ENCODE measurements at places on chromosomes 5 and 9.

- no peak for DNase-seq
Measured at GRCh38 chr5:62432621-62433064, 20.1 kb downstream of the IPO11 start.

GRCh38 chr5:159353661-159354252 is 23.5 kb upstream of the IL12B start:
- DNase-seq, result no peak

- peak; percentile 83 for DNase-seq
Measured at GRCh38 chr9:129624168-129624759, 1.7 kb upstream of the NTMT1 start.

DNA sequence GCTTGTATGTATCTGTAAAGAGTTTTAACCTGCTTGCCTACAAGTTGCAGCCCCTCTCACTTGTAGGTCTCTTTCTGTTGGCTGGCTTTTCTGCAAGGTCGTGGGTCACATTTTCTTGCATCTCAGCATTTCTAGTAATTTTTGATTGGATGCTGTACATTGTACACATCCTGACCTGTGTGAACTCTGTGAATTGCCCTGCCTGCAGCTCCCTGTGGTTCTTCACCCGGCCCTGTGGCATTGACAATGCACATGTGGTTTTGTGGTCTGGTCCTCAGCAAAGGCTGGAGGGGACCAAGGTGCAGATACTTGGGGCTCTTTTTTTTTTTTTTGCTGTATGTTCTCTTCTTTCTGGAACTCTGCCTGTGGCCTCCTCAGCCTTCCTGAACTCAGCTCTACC is 53.6 kb downstream of the WNK2 start:
- no peak for DNase-seq

- no peak for DNase-seq
Measured at GRCh38 chr9:85702726-85703289, 38.9 kb downstream of the AGTPBP1 start.

- peak; percentile 85 for DNase-seq
Measured at GRCh38 chr5:177607452-177608192, 7.7 kb downstream of the B4GALT7 start.

- peak; percentile 69 for DNase-seq
Measured at GRCh38 chr9:122261469-122261881, 3.2 kb downstream of the RBM18 start.

DNA sequence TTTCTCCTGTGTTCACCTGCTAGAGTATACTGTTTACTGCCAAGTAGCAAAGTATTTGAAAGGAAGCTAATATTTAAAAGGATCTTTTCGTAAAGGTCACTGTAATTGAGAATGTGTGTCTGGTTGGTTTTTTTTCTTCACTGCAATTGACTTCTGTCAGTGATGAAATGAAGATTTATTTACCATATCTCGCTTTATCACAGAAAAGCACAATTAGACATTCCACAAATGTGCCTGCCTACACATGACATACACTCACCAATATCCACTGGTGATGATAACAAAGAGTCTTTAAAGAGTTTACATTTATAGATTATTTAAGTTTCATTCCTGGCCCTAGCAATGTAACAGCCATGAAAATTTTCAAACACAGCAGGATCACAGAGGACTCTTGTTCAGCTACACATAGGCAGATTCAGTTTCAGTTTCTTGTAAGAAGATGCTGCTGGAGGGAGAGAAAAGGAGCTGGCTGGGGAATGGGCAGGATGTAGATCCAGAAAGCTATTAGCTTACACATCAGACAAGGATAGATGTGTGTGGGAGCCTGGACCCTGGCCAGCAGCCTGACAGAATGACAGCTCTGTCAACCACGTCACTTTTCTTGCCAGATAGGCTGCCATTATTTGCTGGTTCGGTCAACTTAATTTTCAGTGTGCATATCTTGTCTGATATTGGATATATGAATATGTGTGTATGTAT is 104.0 kb downstream of the GDNF start:
- no peak for DNase-seq

DNA sequence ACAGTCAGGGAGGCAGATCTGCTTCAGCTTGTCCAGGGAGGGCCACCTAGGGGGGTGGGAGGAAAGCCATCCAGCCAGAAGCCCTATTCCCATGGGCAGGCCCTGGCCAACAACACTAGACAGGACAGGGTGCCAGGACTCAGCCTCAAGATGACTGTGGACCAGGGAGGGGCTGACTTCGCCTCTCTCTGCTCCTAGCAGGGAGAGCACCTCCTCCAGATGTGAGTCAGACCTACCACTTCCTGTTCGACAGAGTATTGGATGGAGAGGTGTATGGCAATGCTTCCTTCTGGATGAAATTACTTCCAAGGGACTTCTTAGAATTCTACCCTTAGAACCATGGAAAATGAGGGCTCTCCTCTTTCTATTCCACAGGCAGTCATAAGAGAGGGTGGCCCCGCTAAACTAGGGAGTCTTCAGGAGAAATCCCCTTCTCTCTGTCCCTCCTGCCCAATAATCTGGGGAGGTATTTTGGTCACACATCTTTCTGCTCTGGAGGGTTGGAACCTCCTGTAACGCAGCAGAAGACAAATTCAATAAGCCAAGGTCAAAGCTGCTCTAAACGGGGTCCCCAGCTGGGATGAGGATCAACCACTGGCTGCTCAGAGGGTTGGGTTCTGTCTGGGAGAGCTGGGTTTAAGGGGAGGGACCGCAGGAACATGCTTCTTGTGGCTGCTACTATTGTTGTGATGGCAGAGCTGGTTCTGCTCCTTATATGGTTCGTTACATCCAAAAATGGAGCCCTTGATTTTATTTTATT is 23.2 kb upstream of the RCL1 start:
- no peak for DNase-seq

- DNase-seq, result no peak
Measured at GRCh38 chr9:96667363-96667728, 12.2 kb upstream of the PRXL2C start.

DNA sequence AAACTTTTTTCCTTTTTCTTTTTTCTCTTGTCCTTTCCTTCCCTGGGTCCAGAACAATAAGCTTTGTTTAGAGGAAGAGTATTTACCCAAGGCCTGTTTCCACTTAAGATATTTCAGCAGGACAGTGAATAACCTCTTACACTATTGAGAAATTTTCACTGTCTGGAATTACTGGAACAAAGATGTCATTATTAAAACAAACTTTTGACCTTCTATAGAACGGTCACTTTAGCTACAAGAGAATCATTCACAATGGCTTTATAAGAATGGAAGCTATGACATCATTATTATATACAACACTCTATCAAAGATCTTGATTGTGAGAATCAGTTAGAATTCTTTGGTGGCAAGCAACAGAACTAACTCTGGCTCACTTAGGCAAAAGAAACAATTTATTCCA is 22.0 kb upstream of the ARHGAP26 start:
- DNase-seq, result no peak

DNA sequence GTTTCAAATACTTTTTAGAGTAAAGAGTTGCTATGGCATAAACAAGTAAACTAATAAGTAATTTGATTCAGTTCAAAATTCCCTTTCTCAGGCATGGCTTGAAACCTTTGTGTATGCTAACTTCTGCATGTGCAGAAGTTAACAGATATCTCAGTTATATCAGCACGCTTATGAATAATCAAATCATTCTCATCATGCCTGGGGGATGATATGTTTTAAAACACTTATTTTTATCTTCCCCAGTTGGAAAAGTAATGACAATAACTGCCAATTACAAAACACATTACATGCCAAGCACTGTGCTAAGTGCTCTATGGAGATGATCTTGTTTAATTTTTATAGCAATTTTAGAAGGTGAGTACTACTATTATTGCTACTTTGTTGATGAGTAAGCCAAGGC is 146.4 kb downstream of the YIPF5 start:
- no peak for DNase-seq

DNA sequence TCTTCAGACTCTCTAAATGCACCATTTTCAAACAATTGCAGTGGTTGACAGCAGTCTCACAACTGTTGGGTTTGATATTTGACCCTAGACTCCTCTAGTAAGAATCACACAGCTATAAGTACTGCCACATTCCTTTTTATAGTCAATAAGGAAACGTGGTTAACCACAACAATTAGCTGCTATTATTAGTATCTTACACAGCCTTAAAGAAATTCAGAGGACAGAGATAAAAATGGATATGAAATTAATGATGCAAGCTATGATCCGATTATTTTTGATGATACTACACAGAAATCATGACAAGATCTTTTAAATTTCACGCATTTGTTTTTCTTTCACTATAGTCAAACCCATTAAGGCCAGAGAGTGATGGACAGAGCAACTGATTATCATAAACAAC is 288.6 kb upstream of the C9orf72 start:
- no peak for DNase-seq
